ENCODE measurements at places on chromosomes 1 and 21.

- DNase-seq, result no peak
Measured at GRCh38 chr1:205061227-205061626, 18.2 kb downstream of the CNTN2 start.

DNA sequence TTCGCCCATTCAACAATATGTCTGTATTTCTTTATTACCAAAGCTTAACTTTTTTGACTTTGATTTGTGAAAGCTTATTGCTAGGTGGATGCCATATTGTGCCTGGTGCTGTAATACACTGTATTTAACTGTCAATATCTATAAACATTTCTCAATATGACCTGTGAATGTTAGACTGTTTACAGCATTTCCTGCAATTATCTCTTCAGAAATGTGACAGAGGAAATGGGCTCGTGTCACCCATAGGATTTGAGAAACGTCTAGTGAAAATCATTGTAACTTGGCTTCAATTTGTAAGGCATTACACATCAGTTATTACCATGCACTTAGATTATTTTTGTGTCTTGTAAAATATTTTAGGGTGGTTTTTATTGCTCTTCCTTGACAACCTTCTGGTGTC, 237.8 kb upstream of the ADGRL2 start:
- no peak for DNase-seq

GRCh38 chr1:24416666-24417391, 1.2 kb downstream of the NIPAL3 start:
- peak; percentile 94 for DNase-seq

DNA sequence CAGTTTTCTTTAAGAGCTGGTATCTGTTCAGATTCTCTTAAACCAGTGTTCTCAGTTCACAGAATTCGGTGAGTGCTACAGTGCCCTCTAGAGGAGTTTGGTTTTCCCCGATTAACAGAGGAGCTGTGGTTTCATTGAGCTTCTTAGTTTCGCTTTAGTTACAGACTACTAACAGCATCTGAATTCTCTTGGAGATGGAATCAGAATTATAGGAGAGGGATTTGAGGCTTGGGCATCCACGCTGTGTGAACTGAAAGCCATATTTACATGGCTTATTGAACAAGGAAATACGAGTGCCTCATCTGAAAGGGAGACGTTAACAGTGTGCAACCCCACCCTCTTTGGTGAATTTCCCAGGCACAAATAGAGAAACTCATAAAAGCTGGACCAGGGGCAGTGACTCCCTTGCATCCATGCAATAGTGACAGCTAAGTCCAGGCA, 202.0 kb downstream of the USH2A start:
- DNase-seq, result peak; percentile 90

DNA sequence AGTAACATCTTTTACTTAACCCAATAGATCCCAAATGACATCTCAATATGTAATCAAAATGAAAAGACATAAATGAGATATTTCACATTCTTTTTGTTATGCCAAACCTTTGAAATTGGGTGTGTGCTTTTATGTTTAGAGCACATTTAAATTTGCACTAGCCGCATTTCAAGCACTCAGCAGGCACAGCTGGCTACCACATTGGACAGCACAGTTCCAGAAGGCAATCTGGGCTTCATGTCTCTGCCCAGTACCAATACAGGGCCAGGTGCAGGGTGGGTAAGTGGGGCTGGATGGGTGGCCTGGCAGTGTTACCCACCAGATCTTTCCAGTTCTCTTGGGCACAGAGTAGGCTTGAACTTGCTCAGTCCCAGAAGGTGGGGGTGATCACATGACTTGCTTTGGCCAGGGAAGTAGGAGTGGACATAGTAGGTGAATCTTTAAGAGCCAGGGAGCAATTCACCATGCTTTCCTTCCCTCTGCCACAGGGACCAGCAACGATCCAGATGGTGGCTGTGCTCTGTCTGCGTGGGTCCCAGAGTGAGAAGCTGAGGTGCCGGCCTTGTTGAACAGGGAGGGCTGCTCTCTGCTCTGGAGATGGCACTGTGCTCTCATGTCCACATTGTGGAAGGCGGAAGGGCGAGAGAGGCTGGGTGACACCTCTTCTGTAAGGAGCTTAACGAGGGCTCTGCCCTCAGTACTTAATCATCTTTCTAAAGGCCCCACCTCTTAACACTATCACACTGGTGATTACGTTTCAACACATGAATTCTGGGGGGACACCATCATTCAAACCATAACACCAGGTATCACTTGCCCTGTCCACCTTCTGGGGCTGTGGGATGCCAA, 261.4 kb downstream of the GRIK3 start:
- DNase-seq, result no peak

DNA sequence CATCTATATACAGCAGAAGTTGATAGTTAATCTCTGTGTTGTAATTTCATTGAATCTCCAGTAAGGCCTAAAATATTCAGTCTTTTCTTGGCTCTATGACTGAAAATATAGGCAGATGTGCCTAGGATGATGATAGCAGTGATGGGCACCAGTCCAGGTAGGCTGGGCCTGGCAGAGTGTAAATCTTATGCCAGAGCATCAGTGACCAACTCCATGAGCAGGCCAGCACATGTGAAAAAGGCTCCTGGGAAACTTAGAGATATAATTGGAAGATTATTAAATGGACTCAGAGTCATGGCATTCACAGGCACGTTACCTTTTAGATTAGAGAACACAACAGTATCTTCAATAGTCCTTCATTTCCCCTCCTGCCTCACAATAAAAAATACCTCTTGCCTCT, 20.7 kb upstream of the CYYR1 start:
- DNase-seq, result no peak

GRCh38 chr1:103171041-103171590, 62.8 kb upstream of the COL11A1 start:
- DNase-seq, result peak; percentile 9

DNA sequence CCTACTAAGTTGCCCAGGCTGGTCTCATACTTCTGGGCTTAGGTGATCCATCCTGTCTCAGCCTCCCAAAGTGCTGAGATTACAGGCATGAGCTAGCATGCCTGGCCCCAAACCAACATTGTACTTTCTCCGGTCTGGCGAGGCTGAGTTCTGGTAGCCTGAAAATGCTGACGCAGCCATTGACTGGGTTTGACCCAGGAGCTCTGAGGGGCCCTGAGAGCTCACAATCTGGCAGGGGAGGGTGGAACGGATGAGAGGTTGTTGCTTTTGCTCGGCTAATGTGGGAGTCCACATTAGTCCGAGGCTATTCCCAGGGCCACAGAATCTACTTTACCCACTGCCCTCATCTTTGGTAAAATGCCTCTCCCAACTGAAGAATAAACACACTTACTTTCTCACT, 35.1 kb upstream of the PARP1 start:
- peak; percentile 45 for DNase-seq

- no peak for DNase-seq
Measured at GRCh38 chr1:224579526-224579925, 36.6 kb upstream of the CNIH3 start.

GRCh38 chr21:28884481-28884880, 108.2 kb downstream of the LTN1 start:
- DNase-seq, result peak; percentile 32

DNA sequence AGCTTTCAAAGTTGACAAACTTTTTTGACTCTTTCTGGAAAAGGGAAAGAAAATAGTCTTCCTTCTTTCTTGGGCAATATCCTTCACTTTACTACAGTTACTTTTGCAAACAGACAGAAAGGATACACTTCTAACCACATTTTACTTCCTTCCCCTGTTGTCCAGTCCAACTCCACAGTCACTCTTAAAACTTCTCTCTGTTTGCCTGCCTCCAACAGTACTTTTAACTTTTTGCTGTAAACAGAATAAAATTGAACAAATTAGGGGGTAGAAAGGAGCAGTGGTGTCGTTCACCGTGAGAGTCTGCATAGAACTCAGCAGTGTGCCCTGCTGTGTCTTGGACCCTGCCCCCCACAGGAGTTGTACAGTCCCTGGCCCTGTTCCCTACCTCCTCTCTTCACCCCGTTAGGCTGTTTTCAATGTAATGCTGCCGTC, 160.8 kb upstream of the SGIP1 start:
- DNase-seq, result no peak

DNA sequence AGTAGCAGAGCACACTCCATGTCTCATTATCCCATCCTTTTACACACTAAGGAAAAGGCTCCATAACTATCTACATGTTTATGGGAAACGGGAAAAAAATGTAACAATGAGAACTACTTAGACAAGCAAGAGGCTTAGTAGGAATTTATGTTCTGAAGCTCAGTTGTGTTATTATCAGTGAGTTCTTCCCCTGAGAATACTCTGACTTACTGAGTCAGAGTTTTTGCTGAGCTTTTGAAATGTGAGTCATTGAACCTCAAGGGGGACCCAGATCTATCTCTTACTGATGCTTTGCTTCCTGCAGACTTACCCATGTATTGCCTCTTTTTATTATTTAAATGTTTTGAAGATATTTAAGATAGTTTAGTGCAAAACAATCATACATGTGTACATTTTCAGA, 20.1 kb downstream of the CFHR5 start:
- DNase-seq, result no peak

- no peak for DNase-seq
Measured at GRCh38 chr1:193654951-193655735, 468.7 kb upstream of the B3GALT2 start.

- no peak for DNase-seq
Measured at GRCh38 chr1:73813716-73814115, 384.3 kb downstream of the LRRIQ3 start.

DNA sequence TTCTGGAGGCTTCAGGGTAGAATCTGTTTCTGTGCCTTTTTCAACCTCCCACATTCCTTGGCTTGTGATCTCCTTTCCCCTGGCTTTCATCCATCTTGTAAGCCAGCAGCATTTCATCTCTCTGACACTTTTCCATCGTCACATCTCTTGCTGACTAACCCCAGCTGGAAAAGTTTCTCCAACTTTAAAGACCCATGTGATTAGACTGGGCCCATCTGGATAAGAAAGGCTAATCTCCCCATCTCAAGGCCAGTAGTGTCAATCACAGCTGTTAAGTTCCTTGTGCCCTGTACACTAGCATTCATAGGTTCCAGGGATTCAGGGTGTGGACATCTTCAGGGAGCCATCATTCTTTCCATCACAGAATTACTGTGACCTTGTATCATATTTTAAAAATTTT, 452.1 kb downstream of the TTLL7 start:
- no peak for DNase-seq

DNA sequence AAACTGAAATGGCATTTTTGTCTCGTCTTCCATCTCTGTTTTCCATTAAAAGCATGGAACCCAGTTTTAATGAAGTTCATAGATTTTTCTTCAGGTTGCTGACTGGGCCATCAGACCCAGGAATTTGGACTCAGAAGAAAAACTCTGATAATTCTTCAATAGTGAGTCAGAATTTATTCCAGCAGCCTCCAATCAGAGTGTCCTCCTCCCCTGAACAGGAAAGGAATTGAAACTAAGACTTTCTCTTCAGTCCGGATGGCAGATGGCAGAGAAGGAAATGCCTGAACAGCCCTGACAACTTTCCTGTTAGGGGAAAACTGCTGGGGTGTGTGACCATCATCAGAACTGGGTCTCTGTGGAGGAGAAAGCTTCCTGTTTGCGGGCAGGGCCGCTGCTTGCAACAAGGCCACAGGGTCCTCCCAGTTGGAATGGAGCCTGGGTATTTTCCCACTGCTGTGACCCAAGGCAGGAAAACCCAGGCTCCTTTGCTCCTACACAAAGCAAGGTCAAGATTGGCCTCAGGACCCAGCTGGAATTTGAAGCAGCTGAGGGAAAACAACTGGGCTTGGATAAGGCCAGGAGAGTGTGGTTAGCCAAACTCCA, 20.7 kb downstream of the CD34 start:
- no peak for DNase-seq

DNA sequence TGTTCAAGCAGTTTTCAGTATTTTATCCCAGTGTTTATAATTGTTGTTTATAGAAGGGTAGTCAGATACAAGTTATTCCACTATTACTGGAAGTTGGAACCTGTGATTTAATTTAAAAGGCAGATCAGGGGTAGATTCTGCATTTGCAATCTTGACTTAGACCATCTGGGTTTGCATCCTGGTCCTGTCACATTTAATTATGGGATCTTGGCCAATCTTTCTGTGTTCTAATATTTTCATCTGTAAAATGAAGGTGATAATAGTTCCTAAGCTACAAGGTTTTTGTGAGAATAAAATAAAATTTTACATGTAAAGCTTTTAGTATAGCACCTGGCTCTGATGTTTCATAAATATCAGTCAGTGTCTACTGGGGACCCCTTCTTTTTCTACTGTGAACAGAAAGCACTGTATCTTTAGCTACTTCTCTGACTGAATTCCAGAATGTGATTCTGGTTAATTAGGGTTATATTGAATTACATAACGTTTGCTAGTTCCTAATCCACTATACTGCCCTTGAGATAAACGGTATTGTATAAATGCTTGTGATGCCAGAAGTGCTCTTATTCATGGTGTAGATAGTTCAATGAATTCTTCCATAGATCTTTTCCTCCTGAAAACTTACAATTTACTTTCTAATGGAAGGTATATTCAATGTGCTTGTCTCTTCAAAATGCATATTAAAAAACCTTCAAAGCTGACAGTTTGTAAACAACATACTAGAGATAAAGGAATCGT, 131.0 kb downstream of the KCNK1 start:
- DNase-seq, result no peak

- DNase-seq, result no peak
Measured at GRCh38 chr1:162916821-162917613, 56.0 kb upstream of the CCDC190 start.

DNA sequence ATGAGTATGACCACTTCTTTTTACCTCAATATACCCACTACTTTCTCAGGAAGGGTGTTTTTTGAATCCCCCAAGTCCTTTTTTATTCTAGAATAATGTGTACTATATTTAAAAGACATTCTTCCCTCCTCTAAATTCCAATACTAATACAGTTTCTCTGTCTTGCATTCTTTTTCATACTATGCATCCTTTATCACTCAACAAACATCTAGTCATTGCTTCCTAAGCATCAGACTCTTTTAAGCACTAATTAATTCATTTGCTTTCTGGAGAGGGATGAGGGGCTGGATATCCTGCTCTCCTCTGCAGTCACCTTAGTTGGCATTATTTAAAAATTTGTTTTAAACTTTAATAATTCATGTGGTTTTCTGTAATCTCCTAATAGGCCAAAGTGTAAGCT, 838.8 kb downstream of the KCNT2 start:
- no peak for DNase-seq

DNA sequence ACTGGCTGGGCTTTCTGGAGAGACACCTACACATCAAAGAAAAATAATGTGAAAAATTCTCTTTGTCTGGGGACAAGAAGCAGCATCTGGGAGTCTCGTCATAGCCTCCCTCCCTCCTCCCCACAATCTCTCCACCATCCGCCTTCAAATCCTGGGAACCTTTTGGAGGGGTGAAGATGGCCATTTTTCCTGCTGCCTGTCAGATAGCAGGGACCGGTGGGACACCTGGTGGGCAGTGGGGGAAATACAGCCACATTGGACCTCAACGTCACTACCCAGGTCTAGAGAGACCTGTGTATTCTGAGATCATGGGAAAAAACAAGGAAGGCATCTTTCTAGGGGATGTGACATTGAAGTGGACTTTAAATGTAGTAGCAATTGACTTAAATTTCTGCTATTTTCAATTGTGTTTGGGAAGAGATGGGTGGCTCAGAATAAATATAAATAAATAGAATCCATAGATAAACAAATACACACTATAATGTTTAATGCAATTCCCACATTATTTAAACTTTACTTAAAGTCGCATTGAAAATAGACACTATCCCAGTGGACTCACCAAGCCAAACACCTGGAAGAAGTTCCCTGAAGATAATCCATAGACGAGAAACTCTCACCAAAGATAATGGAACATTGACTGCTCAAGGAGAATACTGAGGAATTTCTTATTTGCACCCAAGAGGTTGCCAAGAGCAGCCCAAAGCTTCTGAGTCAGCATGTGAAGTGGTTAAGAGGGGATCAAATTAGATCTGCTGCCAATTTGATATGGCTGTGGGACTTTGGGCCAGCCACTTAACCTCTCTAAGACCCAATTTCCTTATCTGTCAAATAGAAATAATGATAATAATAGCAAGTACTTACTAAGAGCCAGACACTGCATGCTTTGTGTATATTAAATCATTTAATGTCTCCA, 147.6 kb upstream of the CAMK1G start:
- peak; percentile 64 for DNase-seq
